ENCODE measurements at places on chromosomes 3 and 15.

- no peak for DNase-seq
Measured at GRCh38 chr3:43093006-43093405, 12.9 kb downstream of the POMGNT2 start.

- DNase-seq: no peak
Measured at GRCh38 chr15:73844356-73844755, 29.0 kb upstream of the TBC1D21 start.

- DNase-seq: no peak
Measured at GRCh38 chr3:185728630-185729336, 96.1 kb downstream of the IGF2BP2 start.

DNA sequence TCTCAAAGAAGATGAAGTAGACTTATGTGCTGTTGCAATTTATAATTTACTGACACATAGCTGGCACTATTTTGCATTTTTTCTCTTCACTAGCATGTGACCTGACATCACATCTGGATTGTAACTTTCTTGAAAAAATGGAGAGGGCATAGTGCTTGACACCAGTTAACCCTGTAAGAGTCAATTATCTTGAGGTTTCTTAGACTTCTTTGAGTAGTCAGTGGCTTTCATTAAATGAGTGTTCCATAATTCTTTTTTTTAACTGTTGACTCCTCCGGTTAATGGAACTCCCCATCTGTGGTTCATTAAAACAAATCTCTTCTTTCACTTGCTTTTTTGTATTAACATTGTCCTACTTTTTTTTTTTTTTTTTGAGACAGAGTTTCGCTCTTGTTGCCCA is 16.9 kb upstream of the PRKCI start:
- no peak for DNase-seq

DNA sequence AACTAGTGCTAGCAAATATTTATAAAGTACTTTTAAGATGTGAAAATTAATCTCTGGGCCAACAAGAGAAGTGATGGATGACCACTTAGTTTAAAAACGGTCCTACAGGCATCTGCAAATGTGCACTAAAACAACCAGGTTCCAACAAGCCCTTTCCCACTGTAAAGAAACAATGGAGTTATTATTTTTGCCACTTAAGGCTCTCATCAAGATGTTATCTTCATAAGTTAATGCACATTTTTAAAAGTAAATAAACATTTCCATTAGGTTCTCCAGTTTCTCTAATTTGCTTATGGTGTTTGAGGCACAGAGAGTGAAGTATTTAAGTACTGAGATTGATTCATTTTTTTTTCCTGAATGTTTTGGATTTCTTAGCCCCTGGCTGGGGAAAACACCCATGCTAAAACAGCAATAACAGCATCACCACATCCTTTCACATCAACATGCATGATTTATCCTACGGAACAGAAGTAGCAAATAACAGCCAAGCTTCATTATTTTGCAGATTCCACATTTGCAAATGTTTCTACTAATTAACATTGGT is 20.8 kb downstream of the ABI3BP start:
- DNase-seq: peak; percentile 61

- no peak for DNase-seq
Measured at GRCh38 chr15:91927585-91927984, 74.1 kb downstream of the SLCO3A1 start.

DNA sequence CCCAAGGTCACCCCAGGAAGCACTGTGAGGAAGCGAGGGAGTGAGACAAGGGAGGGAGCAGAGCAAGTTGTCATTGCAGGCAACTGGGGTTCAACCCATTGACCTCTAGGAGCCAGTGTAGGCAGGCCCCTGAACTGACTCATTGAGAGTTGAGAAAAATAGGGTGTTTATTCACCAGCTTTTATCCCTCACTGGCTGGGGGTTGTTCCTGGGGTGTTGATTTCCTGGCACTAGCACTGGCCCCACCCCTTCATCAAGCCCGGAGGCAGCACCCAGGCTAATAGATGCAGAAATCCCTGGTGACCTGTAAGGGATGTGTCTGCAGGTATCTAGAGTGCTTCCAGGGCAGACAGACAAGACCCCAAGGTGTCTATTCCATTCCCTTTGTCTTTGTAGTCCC is 183.9 kb downstream of the ARRDC4 start:
- no peak for DNase-seq

DNA sequence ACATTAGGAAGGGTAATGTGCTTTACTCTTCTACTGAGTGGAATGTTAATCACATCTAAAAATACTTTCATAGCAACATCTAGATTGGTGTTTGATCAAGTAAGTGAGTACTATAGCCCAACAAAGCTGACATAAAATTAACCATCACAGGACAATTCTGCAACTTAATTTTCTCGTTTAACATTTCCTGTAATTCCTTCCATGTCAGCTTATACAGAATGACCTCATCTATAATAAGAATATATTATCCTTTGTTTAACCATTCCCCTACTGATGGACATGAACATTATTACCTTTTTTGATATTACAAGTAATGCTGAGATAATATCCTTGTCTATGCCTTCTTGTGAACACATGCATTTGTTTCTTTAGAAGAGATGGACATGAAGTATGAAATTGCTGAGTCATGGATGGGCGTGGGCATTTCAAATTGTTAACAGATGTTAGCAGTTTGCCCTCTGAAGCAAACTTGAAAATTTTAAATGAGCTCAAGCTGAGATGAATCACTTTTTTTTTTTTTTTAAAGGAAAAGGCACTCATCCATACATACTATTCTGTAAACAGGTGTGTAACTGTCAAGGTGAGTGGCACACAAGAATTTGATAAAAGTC is 85.1 kb downstream of the OXNAD1 start:
- no peak for DNase-seq

GRCh38 chr3:100396967-100397366 is 3.9 kb downstream of the TOMM70 start:
- no peak for DNase-seq

DNA sequence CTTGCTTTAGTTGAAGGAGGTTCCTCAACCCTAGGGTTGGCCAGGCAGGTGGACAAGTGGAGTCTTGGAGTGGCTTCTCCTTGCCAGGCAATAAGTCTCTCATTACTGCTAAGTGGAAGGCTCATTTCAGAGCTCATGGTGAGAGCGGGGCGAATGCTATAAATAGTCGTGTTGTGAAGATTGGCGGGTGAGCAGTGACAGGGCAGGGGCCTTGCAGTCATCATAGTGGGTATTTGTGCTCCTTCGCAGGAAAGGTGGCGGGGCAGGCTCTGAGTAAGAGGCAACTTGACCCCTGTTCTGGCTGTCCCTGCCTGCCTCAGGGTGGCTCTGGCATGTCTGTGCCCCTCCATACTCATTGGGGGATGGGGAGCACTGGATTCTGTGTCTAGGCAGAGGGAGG is 8.7 kb upstream of the GRM2 start:
- DNase-seq: no peak

- DNase-seq: no peak
Measured at GRCh38 chr15:41897363-41897799, 3.5 kb upstream of the SPTBN5 start.

DNA sequence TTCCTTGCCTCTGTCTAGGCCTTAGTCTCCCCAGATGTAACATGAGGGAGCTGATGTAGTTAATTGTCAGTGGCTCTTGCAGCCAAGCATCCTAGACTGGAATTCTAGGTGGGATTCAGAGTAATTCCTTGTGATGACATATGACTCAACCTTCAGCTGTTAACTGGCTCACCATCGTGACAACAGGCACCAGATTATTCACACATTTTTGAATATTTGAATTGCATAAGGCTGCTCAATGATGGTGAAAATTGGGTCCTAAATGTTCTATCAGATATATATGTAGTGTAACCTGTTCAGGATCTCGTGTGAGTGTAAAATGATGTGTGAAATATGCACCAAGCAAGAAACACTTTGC is 405.1 kb downstream of the LPP start:
- DNase-seq: no peak

- DNase-seq: no peak
Measured at GRCh38 chr3:22353126-22353525, 602.1 kb upstream of the ZNF385D start.

DNA sequence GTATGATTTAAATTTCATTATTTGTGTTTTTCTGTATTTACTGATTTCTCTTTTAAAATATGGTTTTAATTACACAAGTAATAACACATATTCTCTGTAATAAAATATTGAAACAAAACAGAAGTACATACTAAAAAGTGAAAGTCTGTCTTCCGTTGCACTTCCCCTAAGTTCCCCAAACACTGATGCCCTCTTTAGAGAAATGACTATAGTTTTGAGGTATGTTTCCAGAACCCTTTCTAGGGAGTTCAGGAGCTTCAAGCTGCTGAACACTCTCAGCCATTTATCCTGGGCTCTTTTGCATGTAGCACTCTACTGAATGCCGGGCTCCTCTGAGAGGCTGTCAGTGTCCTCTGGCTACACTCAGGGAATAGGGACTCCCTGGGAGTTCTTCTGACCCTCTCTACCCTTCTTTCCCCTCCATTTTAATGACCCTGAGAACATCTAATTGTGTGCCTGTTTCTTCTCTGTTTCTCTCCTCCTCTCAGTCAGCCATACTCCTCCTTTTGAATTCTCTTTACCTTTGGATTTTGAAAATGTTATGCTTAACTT is 60.4 kb upstream of the KCNAB1 start:
- no peak for DNase-seq

GRCh38 chr3:138113326-138113725 is 2.1 kb downstream of the DZIP1L start:
- DNase-seq: no peak

- no peak for DNase-seq
Measured at GRCh38 chr3:53198256-53198977, 37.4 kb downstream of the PRKCD start.

DNA sequence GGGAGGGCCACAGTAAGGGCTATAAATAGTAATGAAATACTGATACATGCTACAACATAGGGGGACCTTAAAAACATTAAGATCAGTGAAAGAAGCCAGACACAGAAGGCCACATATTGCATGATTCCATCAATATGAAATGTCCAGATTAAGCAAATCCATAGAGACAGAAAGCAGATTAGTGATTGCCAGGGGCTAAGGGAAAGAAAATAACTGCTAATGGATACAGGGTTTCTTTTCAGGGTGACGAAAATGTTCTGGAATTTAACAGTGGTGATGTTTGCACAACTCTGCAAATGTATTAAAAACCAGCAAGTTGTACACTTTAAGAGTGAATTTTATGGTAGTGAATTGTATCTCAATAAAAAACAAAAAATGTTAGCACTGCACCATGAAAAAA is 37.0 kb downstream of the PIK3R4 start:
- DNase-seq: no peak

- no peak for DNase-seq
Measured at GRCh38 chr15:98776607-98777281, 128.4 kb downstream of the IGF1R start.

DNA sequence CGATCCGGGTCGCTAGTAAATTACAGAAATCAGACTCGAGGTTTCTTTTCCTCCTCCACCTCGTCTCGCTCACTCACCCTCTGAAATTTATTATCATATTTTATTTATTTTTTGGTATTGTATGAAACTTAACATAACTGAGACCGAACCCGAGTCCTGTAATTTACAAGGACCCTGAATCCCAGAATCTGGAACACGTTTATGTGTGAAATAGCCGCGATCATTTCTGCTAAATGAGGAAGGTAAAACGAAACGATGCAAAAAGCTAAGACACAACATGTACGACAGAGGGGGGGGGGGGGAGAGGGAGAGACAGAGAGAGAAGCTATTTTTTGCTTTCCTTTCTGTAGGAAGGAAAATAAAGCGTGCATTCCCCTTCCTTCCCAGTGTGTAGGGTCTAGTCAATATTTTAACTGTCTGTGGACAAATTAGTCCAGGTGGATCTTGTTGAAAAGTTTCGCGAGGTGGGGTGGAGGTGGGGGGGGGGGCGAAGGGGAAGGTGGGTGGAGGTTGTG is 1.6 kb downstream of the BBX start:
- DNase-seq: peak; percentile 59

DNA sequence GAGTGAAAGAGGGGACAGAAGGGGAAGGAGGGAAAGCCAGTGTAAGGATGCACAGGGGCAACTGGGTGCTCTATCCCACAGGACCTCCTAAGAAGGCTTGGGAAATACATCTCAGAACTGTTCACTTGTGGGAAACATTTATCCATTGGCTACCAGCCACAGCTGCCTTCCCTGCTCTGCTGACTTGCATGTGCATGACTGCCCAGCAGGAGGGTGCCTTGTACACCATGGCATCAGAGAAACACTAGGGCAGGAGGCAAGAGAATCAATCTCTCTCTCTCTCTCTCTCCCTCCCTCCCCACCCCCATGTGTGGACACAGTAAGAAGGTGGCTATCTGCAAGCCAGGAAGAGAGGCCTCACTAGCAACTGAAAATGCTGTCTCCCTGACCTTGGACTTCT is 62.9 kb upstream of the ZBTB38 start:
- DNase-seq: peak; percentile 27

GRCh38 chr3:156469456-156469855 is 85.5 kb downstream of the SSR3 start:
- DNase-seq: no peak

DNA sequence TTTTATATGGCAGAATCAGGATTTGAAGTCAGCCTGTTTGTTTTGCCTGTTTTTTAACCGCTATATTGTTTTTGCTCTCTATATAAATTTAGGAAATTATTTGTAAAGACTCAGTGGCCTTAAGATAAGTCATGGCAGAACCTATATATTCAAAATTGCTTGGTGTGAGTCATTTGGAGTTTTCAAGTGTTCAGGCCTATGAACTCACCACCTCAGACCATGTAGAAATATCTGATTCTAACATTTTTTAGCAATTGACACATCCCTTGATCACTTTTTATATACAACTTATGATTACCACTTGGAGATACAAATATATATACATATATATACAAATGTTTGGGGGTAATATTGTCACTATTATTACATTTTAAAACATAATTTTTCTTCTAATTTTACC is 95.7 kb downstream of the VGLL3 start:
- no peak for DNase-seq

Measured in endothelial cell of umbilical vein (primary cell).